ENCODE measurements at places on chromosomes 5 and 9.

- DNase-seq = no peak
Observed at GRCh38 chr9:25681266-25681665, 3.0 kb upstream of the TUSC1 start.

DNA sequence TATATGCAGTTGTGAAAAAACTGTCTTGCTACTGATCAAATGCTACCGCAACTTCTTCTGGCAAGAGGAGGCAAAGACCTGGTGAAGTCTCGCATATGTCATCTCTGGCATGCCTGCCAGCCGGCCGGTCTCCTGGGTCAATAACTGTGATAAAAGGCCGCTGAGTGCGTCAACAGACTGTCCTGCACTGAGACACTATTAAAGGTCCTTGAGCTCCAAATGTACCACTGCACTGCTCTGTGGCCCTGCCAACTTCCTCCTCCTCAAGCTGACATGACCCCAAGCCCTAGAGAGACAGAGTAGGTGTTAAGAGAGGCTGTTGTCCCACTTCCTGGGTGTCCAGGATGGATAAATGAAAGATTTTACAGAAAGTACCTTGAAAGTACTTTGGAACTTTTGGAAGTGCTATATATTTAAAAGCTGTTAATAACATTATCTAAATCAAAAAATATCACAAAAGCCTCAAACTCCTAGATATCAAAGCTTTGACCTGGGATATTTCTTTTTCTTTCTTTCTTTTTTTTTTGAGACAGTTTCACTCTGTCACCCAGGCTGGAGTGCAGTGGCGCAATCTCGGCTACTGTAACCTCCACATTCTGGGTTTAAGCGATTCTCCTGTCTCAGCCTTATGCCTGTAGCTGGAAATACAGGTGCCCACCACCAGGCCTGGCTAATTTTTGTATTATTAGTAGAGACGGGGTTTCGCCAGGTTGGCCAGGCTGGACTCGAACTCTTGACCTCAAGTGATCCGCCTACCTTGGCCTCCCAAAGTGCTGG is 31.5 kb downstream of the RAPGEF1 start:
- DNase-seq = no peak

DNA sequence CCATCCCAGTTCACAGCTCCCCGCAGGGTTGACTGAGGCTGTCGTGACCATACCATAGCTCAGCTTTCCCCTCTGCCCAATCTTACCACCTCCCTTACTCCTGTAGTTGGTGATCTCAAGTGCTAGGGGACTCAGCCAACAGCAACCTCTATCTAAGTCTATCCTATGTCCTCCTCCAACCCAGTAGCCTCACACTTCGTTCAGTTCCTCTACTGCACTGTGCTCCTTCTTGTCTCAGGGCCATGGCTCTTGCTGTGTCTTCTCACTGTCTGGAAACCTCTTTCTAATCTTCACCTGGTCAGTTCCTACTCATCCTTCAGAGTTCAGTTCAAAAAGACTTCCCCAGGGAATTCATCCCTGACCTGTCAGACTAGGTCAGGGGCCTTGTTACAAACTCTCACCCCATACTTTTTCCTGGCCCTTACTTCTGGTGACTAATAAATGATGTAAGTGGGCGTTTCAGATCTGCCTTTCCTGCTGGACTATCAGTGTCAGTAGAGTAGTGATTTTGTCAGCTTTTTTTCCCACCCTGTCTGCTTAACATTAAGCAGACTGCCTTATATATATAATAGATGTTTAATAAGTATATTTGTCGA is 53.6 kb upstream of the NR3C1 start:
- DNase-seq = no peak

DNA sequence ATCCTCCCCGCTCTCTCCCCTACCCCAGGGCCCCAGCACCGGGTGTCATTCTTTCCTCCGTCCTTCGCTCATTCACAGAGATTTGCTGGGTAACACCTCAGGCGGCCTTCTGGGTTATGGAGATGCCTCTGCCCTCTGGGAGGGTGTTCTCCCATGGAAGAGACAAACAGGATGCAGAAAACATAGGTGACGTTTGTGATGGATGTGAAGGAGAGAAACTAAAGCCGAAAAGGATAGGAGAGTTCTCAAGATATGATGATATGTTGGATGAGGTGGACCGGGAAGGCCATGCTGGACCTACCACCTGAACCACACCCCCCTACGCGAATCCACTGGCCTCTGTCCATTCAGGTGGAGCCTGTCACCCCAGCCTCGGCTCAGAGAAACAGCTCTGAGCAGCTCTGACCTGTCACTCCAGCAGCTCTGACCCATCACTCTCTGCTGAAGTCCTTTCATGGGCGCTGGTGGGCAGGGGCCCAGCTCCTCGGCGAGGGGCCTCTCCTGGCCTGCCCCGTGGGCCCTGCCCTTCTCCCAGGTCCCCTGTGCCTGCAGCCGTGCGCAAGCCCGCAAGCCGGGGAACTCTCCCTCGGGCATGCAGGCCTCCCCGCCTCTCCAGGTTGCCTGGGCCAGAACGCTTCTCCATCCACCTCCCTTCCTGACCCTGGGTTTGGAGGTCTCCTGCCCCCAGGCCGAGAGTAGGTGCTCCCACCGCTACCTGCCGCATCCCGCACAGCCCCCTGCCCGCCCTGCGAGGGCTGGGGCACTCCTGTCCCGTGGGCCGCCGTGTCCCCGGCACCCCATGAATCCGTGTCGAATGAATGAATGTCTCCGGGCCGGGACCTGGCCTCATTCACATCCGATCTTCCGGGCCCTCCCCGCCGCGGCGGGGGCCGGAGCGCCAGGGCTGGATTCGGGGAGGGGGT is 717 bp upstream of the NCS1 start:
- no peak for DNase-seq

GRCh38 chr9:116020801-116021200 is 132.8 kb upstream of the PAPPA start:
- no peak for DNase-seq

GRCh38 chr5:1804001-1804690 is 2.9 kb downstream of the NDUFS6 start:
- DNase-seq = no peak

DNA sequence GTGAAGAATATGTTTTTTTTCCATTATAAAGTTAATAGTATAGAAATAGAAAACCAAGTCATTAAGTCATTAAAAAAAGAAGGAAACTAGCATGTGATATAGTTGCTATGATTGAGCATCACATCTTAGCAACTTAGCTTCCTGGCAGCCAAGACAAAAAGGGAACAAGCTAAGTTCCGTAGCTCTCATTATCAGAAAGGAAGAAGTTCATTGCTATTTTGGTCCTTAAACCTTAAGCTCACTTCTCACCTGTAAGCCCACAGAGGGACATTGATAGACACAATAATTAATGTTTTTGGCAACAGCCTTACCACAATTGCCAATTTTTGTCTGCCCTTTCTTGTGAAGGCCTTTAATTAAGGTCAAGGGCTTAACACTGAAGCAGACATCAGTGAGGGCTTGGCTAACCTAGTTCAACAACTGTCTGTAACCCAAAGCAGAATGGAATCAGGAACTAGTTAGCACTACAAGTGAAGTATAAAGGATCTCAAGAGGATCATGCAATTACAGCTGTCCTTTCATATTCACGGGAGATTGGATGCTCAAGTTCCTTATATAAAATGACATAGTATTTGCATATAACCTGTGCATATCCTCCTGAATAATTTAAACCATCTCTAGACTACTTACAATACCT is 24.0 kb upstream of the KLF4 start:
- DNase-seq = no peak

- DNase-seq = no peak
Observed at GRCh38 chr9:70595211-70595610, 180.8 kb upstream of the KLF9 start.

DNA sequence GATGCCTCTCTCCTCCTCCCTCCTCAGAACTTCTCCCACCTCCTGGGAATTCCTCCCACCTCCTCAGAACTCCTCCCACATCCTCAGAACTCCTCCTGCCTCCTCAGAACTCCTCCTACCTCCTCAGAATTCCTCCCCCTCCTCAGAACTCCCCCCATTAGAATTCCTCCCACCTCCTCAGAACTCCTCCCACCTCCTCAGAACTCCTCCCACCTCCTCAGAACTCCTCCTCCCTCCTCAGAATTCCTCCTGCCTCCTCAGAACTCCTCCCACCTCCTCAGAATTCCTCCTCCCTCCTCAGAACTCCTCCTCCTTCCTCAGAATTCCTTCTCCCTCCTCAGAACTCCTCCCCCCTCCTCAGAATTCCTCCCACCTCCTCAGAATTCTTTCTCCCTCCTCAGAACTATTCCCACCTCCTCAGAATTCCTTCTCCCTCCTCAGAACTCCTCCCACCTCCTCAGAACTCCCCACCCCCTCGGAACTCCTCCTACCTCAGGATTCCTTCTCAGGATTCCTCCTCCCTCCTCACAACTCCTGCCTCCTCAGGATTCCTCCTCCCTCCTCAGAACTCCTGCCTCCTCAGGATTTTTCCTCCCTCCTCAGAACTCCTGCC is 23.9 kb downstream of the SLC46A2 start:
- no peak for DNase-seq

- no peak for DNase-seq
Observed at GRCh38 chr5:35302544-35302943, 72.3 kb upstream of the PRLR start.

- DNase-seq = no peak
Observed at GRCh38 chr5:95904827-95905226, 56.8 kb downstream of the ELL2 start.

- no peak for DNase-seq
Observed at GRCh38 chr9:90449213-90449925, 193.3 kb downstream of the DIRAS2 start.

GRCh38 chr5:86644843-86645242 is 27.1 kb downstream of the COX7C start:
- DNase-seq = no peak

DNA sequence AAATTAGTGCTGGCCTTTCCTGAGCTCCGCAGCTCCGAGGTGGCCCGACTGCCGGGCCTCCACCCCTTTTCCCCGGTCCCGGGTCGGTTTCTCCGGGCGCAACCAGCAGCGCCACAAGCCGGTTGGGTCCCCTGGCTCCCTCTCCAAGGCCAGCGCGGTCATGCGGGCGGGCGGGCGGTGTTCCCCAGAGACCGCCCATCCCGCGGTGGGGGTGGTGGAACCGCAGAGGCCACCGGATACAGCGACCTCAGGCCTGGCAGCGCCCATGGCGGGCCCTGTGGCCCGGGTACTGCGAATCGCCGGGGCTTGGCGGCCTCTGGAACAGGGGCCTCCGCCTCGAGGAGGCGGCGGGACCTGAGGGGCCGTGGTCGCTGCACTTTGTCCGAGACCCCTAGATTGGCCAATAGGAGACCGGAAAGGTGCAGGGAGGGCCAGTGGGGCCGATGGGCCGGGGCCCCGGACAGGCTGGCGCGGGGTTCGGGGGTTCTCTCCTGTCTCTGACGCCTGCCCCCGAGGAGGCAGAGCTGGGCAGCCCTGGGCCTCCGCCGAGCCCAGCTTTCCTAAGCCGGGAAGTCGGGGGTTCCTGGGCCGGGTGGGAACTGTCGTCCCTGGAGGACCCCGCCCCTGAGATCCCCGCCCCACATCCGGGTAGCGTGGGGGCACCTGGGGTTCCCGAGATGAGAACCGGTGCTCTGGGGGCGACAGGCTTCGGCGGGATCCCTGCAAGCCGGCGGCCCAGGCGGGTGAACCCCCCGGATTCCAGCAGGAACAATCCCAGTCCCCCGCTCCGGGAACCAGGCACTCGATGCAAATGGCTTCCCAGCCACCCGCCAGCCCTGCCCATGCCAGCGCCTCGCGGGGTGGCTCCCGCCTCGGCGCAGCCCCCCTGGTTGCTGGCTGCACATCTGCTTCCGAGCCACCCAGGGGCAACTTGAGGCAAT is 293.9 kb downstream of the ZSWIM6 start:
- no peak for DNase-seq

DNA sequence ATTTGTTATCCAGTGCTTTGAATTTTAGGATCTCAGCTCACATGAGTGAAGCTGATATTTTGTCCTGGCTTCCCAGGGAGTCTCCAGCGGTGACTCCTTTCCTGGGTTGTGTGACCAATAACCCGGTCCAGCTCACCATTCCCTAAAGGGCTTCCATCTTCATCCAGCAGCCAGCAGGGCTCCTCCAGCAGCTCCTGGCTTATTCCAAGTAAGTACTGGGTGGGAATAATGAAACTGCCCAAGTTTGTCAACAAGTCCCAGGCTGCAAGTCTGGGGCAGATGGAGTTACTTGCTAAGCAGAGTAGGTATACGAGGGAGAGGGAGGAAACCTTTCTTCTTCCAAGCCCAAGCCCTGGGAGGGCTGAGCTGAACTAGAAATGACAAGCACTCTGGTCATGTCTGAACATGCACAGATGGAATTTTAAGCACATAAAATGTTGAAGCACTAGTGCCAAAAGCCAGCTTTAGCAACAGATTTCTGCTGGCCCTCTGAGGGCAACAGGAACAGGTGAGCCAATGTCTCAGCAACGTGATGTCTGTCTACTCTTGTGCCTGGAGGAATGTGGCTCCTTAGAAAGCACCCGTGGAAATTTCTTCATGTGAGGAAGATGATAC is 153.7 kb upstream of the DAPK1 start:
- DNase-seq = no peak

GRCh38 chr5:148406406-148406805 is 22.6 kb downstream of the FBXO38 start:
- DNase-seq = no peak

DNA sequence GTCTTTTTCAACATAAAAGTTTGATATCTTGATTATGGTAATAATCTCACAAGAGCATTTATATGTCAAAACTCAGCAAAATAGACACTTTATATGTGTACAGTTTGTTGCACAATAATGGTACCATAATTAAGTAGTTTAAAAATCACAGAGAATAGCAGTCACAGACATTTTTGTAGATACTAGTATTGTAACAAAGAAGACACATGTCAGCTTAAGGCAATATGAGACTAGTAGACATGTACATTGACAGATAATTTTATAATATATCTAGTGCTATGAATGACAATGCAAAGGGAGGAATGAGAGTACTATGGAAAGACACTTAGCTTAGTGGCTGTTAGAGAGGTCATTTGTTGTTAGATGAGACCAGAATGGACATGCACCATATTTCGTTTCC is 1490.6 kb upstream of the CDH6 start:
- DNase-seq = no peak

DNA sequence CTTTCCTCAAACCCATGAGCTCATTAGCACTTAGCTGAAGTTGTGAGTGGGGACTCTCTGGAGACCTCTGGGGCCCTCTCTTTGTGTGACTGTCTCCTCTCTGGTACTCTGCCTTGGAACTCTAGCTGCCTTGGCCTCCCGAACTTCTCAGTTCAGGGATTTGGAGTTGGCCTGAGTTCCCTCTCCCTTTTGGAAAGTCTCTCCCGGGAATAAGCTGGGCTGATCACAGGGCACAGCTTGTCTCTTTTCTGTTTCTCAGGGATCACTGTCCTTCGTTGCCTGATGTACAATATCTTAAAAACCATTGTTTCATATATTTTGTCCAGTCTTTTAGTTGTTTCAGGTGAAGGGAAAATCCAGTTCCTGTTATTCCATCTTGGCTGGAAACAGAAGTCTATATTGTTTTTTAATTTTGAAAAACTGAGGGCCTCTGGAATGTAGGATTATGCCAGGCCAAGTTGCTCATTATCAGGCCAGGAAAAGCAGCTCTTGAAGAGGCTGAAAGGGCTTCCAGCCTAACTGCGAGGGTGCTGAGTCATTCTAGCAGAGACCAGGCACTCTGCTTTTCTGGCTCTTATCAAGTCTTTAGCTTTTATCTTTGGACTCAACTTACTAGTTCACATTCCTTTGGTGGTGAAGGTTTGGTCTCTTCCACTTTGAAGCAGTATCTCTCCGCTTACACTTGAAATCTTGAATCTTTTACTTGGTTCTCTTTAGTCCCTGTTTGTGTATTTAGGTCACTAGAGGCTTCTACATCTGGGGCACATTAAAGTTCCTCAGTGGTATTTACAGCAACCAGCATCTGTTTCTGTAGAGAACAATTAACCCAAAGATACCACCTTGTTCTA is 8.4 kb upstream of the RGS3 start:
- no peak for DNase-seq

GRCh38 chr5:39055768-39056398 is 18.3 kb downstream of the RICTOR start:
- DNase-seq = no peak

Data from activated T-cell treated with anti-CD3 and anti-CD28 coated beads for 4 hours (primary cell).